HuH-7 (cell line): ENCODE measurements at places on chromosomes 6 and 20.

- no peak for DNase-seq
Measured at GRCh38 chr20:10004900-10005299, 29.9 kb upstream of the ANKEF1 start.

GRCh38 chr6:167776906-167777627 lies 49.6 kb upstream of the AFDN start:
- DNase-seq, result no peak

- no peak for DNase-seq
Measured at GRCh38 chr20:57555457-57556184, 5.3 kb upstream of the PCK1 start.

DNA sequence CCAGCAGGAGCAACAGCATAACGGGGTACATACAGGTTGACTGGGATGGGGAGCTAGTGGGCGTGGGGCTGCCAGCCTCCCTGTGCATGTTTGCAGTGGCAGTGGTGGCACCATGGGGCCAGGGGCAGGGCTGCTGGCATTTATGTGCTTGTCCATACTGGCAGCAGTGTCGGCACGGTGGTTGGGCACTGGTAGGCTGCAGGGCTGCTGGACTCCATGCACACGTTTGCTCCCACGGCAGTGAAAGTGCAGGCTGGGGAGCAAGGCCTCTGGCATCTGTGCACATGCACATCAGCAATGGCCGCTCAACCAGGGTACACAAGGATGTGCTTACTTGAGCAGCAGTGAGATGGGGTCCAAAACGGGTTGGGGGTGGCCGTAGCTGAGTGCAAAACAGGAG lies 159.5 kb upstream of the KHDRBS2 start:
- DNase-seq, result no peak

GRCh38 chr6:20608356-20608755 lies 74.1 kb downstream of the CDKAL1 start:
- no peak for DNase-seq

GRCh38 chr6:43977404-43978111 lies 149.7 kb downstream of the MRPL14 start:
- no peak for DNase-seq

DNA sequence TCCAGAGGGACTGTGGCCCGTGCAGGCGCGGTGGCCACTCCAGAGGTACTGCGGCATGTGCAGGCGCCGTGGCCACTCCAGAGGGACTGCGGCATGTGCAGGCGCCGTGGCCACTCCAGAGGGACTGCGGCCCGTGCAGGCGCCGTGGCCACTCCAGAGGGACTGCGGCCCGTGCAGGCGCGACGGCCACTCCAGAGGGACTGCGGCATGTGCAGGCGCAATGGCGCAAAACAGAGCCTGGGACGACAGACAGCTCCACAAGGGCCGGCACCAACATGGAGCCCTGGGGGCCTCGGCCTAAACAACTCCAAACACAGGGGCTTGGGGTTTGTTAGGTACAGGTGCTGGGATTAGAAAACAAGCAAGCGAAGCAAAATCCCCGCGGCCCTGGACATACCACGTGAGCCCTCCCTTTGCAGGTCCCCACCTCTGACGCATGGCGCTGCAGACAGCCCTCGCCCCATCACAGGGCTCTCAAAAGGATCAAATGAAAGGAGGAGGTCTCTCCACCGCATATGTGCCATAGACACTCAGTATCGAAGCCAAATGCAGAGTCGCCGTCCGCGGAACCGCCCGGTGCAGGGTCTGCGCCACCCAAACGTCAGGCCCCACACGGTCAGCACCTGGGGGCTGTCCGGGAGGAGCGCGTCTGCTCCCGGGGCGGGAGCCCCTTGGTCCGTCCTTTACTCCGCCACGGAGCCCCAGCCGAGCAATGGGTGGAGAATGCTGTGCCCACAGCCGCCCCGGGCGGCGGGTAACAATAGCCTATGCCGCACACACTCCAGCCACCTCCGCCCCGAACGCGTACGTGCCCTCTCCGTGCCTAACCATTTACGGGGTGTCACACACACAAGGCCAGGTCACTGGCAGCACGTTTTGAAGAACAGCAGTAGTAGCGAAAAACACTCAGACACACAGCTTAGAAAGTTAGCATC lies 85.7 kb downstream of the TAF4 start:
- DNase-seq, result no peak

DNA sequence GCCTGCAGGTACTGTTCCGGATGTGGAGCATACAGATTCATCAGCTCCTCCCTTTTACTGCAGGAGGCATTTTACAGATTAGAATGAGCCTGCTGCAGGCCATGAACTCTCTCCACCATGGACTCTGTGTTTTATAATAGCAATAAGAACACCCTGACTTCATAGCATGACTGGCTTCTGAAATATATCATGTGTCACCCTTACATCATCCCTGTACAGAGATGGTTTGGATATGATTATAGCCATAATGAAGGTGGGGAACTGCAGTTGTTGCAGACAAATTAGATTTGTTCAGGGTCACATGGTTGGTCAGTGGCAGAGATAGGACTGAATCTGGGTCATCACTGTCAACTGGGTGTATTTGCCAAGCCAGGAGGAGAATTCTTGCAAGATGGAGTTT lies 100.7 kb downstream of the FOXO3 start:
- no peak for DNase-seq

- DNase-seq, result no peak
Measured at GRCh38 chr6:105995391-105995865, 90.7 kb upstream of the PRDM1 start.

- no peak for DNase-seq
Measured at GRCh38 chr6:6593867-6594468, 5.4 kb downstream of the LY86 start.

DNA sequence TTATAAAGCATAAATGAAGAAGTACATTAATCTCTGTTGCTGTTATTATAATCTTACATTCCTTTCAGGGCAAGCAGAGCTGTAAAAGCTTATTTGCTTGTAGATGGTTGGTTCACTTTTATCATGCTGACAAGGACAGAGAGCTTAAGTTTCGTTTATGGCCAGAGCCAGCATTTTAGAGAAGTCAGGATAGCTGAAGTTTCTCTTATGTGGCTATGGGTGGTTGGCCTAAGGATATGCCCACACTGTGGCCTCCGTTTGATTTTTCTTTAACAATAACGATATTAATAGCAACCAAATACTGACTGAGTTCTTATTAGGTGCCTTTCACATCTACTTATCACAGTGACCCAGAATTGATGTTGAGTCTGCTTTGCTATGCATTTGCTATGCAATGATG lies 78.5 kb downstream of the FARS2 start:
- DNase-seq, result no peak

DNA sequence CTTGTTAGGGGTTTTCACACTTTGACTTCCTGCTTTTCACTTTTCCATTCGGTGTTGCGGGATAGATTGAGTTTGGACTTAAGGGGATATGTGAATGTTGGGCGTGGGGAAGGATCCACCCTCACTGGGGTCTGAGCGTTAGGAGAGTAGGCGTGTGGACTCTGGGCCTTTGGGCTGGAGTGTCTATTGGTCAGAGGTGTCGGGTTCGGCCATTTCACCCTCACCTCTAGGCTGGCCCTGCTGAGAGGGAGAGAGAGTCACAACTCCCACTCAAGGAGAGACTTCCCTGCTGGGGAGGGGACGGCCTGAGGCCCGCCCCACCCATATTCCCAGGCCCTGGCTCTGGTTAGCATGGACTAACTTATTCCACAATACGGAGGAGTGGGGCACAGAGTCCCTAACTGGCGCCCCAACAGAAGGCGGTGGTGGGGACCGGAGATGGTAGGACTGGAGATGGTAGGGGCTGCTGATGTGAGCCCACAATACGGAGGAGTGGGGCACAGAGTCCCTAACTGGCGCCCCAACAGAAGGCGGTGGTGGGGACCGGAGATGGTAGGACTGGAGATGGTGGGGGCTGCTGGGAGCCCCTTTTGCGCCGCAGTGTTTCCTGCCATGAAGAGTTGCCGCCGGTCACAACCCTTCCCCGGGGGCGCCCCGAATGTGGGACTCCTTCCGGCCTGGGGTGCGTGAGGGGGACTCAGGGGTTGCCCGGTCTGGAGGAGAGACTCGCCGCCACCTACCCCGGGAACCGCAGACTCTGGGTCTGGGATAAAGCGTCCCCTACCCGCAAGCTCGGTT lies 1.4 kb upstream of the PTPRA start:
- DNase-seq, result no peak

DNA sequence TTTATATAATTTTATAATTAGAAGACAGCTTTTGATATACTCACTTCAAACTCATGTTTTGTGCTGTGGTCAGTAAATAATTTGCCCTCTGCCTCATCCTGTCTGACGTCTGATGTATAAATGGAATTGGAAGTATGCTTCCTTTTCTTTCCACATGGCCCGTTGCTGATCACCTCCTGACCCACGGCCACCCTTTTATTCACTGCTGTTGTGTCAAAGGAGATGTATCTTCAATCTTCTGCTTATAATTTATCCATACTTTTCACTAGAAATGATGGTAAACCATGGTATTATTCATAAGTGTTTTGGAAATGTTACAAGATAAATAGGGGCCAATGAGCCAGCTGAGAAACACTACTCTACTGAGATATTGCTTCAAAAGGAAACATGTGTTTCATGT lies 841.8 kb downstream of the PHF3 start:
- DNase-seq, result no peak

GRCh38 chr20:10893321-10893720 lies 219.5 kb upstream of the JAG1 start:
- DNase-seq, result no peak

GRCh38 chr6:132798869-132799538 lies 567 bp upstream of the SLC18B1 start:
- peak; percentile 70 for DNase-seq

- DNase-seq, result no peak
Measured at GRCh38 chr20:9928281-9928737, 89.4 kb upstream of the PAK5 start.

DNA sequence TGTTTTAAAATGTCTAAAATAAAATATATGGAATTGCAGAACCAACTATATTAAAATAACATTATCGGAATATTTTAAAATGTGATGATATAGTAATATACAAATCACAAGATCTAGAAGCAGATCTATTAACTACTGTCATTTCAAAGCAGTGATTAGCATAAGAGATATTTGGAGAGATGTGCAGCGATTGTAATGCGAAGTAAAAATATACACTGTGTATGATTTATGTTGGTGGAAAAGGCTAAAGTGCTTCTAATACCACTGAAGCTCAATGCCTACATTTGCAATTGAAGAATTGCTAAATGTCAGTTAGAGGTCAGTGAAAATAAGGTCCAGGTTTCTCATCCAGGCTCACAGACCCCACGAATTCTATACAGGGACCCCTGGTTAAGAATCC lies 248.6 kb upstream of the PLN start:
- no peak for DNase-seq

DNA sequence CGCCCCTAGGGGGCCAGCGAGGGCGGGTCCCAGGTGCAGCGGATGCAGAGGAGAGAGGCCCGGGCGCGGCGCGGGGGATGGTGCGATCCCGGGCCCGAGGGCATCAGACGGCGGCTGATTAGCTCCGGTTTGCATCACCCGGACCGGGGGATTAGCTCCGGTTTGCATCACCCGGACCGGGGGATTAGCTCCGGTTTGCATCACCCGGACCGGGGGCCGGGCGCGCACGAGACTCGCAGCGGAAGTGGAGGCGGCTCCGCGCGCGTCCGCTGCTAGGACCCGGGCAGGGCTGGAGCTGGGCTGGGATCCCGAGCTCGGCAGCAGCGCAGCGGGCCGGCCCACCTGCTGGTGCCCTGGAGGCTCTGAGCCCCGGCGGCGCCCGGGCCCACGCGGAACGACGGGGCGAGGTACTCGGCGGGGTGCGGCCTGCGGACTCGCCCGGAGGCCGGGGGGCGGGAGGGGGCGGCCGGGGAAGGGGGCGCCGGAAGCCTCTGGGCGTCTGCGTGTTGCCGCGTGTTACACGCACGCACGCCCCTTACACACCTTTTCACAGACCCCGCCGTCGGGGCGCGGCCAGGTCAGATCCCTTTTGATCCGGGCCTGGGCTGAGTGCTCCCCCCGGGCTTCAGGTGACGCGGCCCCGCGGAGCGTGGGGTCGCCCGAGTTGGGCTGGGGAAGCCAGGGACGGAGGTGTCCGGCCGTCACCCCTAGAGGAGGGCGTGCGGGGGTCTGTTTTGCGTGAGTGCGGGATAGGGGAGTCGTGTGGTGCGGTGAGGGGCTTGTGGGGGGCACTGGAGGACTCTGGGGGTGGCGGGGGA lies 412 bp downstream of the TRIB3 start:
- peak; percentile 84 for DNase-seq

GRCh38 chr6:135624402-135625295 lies 127.1 kb upstream of the AHI1 start:
- no peak for DNase-seq

GRCh38 chr20:51350941-51351631 lies 191.4 kb downstream of the NFATC2 start:
- no peak for DNase-seq

- no peak for DNase-seq
Measured at GRCh38 chr20:44959082-44959637, 1.0 kb downstream of the TOMM34 start.

- DNase-seq, result no peak
Measured at GRCh38 chr20:10716855-10717254, 43.1 kb upstream of the JAG1 start.

DNA sequence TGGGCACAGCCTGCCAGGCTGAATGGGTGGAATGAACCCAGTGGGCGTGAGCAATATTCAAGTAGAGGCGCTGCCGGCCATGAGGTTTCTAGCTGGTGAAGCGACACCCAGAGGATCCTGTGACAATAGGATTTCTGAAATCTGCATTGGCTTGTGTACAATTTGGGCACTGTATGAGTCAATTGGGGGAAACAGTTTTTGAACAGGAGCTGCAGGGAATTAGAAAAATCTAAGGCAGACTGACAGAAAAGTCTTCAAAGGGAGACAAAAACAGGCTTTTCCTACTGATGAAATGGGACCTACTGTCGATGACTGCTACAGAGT lies 148.8 kb upstream of the PROKR2 start:
- no peak for DNase-seq

- DNase-seq, result no peak
Measured at GRCh38 chr6:34032856-34033255, 113.0 kb downstream of the GRM4 start.

- DNase-seq, result no peak
Measured at GRCh38 chr20:35048739-35049138, 43.9 kb downstream of the TRPC4AP start.

DNA sequence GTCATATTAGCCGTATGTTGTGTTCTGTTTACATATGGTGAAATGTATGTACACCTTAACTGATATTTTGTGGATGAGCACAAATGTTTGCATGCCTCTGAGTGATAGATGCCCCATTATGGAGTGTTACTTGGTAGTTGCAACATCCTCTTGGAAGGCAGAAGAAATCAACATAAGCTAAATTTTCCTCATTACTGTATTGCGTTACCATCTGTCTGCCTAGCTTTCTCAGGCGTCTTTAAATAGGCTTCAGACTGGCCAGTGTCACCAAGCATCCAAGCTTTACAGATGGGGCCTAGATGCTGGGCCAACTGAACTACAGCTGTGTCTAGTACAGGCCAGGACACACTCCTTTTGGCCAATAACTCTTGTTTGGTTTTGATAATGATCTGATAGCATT lies 250.6 kb downstream of the SAMD5 start:
- no peak for DNase-seq

- DNase-seq, result no peak
Measured at GRCh38 chr20:25580711-25581110, 4.6 kb downstream of the NINL start.

- no peak for DNase-seq
Measured at GRCh38 chr20:17227219-17227575, 357 bp downstream of the PCSK2 start.

- DNase-seq, result no peak
Measured at GRCh38 chr6:56263596-56264315, 16.4 kb upstream of the COL21A1 start.
